Activated naive CD8-positive, alpha-beta T cell treated with anti-CD3 and anti-CD28 coated beads, Interleukin-2, amount 50 U/mL, for 16 hours (primary cell): ENCODE measurements at places on chromosomes 1 and 21.

DNA sequence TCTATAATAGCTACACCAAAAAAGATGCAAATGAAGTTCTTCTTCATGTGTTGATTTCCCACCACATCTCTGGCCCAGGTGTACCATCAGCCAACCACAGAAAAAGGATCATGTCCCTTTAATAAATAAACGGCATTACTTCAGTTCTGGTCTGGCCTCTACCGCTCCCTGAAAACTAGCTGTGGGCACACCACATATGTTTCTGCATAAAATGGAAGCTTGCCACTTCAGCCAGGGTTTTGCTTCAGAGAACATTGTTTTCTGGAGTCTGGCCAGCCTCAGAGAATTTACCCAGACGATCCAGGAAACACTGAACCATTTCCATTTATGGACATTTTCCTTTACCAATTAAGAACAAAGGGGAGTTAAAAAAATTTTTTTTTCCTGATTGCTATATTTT is 5.8 kb upstream of the LAMC2 start:
- DNase-seq = no peak

DNA sequence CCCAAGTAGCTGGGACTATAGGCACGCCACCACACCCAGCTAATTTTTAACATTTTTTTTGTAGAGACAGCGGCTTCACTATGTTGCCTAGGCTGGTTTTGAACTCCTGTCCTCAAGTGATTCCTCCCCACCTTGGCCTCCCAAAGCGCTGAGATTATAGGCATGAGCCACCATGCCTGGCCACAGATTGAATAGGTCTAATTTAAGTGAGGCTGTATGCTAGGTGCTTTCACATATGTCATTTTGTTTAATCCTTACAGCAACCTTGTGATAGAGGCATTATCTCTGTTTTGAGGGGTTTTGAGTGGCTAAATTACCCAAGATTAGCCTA is 7.2 kb downstream of the INTS3 start:
- DNase-seq = no peak

- DNase-seq = no peak
These were observed 9.8 kb downstream of the EDN2 start for GRCh38 chr1:41474490-41475271.

GRCh38 chr1:51265618-51266017 is 29.5 kb downstream of the RNF11 start:
- DNase-seq = no peak

DNA sequence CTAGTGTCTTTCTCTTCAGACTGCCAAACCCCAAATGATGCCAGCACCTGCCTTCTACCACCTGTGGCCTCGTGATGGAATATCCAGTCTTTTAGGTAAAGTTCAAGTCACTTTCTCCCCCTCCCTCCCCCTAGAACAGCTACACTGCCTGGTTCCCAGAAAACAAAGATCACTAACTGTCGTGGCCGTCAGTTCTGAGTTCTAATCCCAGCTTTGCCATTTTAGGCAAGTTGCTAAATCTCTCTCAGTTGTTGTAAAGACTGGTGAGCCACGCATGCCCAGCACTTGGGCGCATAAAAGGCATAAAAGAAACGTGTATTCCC is 648 bp upstream of the TRAPPC3 start:
- DNase-seq = no peak
